ENCODE measurements at places on chromosomes 12 and 14.

- DNase-seq = no peak
Measured at GRCh38 chr12:3420693-3421092, 70.3 kb upstream of the PRMT8 start.

DNA sequence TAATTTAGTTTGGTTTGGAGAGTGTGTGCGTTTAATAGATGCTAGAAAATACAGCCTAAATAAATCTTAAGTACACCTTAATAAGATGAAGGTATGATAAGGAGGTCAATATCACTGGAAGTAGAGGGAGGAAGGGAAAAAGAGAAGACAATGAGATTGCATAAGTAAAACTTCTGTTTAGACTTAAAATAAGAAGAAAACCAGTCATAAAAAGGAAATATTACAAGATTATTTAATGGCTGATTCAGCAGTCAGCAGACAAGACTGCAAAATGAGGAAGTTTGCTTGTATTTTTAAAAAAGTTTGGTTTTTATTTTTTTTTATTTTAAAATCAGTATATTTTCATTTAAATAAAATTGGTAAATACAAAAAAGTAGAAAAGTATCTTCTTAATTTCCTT, 3.2 kb downstream of the SLC38A6 start:
- DNase-seq = no peak

DNA sequence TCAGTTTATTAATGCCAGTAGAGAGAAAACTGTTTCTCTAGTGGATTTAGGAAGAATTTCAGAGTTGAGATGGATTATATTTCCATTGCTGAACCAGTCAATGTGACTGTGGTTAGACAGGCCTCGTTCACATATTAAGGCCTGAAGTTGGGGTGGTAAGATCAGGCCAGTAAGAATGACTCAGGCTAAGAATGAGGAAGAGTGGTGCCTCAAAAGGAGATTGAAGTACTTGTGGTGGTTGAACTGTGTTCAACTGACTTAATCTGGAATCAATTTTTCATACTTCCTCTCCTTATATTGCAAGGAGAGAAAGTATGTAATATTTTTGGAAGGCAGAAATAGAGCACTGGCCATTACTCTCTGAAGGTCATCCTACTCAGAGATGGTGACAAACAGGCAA, 37.8 kb upstream of the ATF7IP start:
- DNase-seq = no peak

GRCh38 chr12:94983321-94983720, 20.2 kb downstream of the NDUFA12 start:
- no peak for DNase-seq

DNA sequence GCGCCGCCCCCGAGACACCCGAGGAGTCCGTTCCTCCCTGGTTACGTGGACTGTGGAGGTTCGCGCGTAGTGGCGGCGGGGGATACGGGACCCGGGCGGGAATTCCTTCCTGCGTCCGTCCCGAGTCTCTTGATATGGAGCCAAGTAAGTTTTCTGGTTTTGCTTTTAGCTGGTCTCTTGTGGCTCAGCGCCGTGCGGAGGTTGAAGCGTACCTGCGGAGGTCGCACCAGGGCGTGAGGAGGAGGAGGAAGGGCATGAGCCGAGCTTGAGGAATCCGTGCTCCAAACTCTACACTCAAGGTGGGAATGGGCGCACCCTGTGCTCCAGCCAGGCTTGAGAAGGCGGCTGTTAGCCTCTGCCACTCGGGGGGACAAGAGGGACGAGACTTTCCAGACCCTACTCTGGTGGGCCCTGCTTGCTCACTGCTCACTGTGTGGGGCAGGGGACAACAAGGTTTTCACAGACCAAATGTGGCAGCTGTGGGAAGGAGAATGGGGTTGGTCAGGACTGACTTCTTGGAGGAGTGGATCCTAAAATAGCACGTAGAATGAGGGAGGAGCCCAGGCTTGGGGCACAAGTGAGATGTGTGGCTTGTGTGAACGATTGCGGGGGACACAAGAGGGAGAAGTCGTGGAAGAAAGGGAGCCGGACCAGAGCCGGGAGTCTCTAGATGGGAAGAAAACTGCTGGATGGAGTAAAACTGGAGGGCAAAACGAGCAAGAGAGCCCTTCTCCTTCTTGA, 577 bp downstream of the ATG101 start:
- no peak for DNase-seq

- DNase-seq = no peak
Measured at GRCh38 chr14:75653563-75653962, 7.1 kb downstream of the ERG28 start.

DNA sequence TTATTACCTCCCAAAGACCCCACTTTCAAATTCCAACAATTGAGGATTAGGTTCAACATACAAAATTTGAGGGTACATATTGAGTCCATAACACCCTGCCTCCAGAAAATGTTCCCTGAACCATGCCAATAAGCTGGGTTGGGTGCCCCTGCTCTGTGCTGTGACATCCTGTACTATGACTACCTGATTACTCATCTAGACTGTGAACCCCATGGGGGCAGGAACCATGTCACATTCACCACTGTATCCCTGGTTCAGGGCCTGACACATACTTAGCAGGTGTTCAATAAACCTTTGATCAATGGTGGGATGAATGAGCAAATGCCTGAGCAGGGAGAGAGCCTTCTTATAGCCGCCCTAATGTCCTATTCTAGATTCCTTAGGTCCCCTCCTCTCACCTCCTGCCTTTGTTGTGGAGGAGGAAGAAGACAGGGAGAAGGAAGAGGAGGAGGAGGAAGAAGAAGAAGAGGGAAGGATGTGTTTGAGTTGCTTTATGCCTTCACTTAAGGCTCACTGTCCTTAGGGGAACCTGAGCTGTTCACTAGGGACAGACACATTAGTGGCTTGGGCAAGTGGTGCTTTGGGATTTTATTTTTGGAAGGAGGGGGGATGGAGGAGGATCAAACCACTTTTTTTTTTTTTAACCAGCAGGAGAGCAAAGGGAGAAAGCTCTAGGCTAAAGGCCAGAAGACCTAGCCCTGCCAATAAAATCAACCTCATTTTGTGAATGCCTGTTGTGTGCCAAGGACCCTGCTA, 21.3 kb downstream of the GPR68 start:
- no peak for DNase-seq

- no peak for DNase-seq
Measured at GRCh38 chr12:107704041-107704440, 18.4 kb downstream of the PWP1 start.

DNA sequence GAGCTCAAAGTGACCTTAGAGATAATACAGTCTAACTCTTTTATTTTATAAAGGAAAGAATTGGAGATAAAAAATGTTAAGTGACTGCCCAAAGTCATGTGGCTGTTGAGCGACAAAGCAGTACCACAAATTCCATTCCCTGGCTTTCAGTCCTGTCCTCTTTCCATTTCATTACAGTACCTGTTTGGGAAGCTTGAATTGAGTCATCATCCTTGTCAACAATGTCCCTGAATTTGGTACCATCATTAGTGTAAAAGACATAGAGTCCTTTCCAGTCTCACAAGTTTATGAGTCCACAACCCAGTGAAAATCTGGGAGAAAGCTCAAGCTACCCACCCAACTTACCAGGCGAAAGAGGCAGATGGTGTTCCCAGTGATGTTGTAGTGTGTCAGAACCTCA, 3.8 kb downstream of the ERP27 start:
- no peak for DNase-seq

- DNase-seq = no peak
Measured at GRCh38 chr14:23702656-23703426, 66.7 kb downstream of the DHRS2 start.

Data from activated CD4-positive, alpha-beta T cell treated with anti-CD3 and anti-CD28 coated beads for 1 hour (primary cell).